ENCODE measurements at places on chromosomes 16 and 17. TPM values are rescaled to one million over a fixed set of nuclear protein-coding genes. Genes with fewer than 3 reads are reported as not detected.

RHBDF1 gene
- total RNA-seq = 61.7 TPM

OR1E2 gene
- total RNA-seq = not detected

UTS2R gene
- total RNA-seq = not detected

HSD17B1 gene
- total RNA-seq = 2.3 TPM

KRTAP4-8 gene
- total RNA-seq = not detected

MT1M gene
- 3.8 TPM for total RNA-seq

MYH1 gene
- total RNA-seq = 0.11 TPM

- DNase-seq = no peak
These were observed 5.3 kb downstream of the CA7 start for GRCh38 chr16:66849549-66849948.

DNA sequence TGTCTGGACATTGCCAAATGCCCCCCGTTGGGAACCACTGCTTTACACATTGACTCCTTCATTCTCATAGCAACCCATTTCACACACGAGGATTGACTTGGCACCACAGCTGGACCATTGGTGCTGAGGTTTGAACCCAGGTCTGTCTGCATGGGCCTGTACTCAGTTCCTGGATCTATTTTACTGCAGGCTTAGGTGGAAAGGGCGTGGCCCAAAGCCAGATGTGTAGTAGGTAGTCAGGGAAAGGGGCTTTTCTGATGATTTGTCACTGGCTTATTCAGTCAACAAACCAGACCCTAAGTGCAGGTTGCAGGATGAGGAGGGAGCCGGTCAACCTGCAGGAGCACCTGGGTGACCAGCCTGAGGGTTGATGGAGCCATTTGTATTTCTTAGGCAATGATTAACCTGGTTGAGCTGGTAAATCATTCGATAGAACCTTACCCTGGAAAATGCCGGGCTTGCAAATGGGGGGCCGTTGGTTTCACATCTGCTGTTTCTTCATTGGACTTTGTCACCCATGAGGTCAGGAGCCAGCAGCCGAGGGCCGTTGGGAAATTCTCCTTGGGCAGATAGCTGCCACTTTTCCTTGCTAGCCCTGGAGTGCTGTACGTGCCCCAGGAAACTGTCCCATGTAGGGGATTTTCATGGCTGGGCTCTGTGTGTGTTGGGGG, 104.4 kb downstream of the CMIP start:
- no peak for DNase-seq

- DNase-seq = peak; percentile 3
These were observed 997.6 kb upstream of the RBFOX1 start for GRCh38 chr16:6335072-6335471.

DNA sequence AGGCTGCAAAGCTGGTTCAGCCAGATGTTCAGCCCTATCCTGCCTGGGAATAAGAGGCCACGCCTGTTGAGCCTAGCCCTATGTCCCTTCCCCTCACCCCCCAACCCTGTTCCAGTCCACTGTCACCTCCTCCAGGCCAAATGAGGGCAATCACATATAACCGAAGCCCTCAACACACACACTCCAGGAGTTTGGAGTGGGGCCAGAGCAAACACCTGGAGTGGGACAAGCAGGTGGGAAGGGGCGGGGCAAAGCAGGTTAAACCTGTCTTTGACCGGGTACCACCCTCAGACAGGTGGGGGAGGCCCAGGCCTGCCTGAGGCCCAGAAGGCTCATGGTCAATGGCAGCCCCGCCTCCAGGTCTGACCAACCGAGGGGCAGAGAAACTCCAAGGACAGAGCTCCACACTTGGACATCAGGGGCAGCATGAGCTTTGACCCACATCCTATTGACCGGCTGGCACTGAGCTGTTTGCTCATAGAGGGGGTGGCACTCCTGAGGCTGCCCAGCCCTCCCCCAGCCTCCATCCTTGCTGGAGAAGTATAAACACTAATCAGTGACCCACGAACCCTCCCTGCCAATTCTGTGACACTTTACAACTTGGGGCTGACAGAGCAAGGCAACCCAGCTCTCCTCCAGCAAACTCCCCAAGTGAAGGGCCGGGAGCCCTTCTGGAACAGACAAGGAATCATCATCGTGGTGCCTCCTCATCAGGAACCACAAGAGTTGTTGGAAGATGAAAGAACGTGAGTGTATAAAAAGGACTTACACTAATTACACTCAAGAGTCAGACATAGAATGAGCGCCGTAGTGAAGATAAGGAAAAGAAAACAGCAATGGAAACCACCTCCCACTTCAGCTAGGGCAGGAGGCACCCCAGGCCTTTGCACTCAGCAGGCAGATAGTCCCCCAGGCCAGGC, 1.5 kb downstream of the ESRP2 start:
- DNase-seq = no peak

DNA sequence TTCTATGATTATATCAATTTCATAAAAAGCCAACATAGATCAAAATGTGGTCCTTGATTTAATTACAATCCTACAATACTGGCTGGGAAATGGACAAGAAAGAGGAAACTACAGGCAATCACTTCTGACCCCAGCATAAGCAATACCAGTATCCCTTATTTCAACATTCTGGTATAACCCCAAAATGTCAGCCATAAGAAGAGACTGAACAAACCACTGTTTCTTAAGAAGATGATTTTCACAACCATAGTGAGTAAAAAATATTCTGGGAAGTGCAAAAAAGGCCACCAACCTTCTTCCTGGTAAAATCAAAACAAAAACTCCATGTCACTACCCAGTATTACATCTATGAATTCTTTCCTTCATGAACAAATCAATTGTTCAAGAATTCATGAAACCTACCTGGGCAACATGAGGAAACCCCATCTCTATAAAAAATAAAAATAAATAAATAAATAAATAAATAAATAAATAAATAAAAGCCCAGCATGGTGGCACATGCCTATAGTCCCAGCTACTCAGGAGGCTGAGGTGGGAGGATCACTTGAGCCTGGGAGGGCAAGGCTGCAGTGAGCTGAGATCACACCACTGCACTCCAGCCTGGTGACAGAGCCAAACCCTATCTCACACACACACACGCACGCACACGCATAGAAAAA, 7.5 kb downstream of the N4BP1 start:
- no peak for DNase-seq

DNA sequence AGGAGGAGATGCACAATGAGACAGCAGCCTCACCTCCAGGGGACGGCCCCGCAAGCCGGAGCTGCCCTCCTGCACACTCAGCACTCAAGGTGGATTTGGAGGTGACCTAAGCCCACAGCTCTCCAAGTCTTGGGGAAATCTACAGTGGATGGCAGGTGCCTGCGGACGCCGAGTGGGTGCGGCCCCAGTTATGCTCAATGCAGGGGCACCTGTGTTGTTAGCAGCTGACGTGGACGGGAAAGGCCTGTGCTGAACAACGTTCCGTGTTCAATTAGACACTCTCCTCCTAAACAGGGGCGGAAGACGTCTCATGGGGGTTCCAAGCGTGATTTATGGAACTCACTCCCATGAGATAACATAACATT, 22.0 kb upstream of the METRNL start:
- DNase-seq = no peak

DNA sequence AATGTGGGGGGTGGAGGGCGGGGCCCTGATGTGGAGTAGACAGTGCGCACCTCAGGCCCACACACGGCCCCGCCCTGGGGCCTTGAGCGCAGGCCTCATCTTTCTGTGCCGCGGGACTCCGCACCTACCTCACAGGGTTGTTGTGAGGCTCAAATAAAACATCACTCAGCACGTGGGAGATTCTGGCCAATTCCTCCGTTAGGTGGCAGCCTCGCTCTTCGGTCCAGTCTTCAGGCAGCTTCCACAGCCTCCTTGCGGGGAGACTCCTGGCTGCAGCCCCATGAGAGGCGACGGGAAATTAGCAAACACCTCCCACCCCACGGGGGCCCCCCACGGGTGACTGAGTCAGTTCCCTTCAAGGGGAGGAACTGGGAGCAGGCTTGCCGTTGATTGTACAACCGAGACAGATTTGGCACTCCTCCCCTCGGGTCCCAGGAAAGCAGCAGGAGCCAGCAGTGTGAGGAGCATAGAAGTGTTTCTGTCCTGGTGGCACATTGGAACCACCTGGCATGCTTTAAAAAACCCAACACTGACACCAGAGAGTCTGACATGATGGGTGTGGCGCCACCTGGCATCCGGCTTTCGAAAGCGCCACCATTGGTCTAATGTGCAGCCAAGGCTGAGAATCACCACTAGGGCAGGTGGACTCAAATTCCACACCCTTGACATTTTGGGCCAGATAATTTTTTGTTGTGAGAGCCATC, 7.6 kb downstream of the MRM1 start:
- DNase-seq = peak; percentile 49

- no peak for DNase-seq
These were observed 18.0 kb upstream of the GAS7 start for GRCh38 chr17:10216213-10216938.

- no peak for DNase-seq
These were observed 51.5 kb downstream of the NOL11 start for GRCh38 chr17:67769231-67769630.

DNA sequence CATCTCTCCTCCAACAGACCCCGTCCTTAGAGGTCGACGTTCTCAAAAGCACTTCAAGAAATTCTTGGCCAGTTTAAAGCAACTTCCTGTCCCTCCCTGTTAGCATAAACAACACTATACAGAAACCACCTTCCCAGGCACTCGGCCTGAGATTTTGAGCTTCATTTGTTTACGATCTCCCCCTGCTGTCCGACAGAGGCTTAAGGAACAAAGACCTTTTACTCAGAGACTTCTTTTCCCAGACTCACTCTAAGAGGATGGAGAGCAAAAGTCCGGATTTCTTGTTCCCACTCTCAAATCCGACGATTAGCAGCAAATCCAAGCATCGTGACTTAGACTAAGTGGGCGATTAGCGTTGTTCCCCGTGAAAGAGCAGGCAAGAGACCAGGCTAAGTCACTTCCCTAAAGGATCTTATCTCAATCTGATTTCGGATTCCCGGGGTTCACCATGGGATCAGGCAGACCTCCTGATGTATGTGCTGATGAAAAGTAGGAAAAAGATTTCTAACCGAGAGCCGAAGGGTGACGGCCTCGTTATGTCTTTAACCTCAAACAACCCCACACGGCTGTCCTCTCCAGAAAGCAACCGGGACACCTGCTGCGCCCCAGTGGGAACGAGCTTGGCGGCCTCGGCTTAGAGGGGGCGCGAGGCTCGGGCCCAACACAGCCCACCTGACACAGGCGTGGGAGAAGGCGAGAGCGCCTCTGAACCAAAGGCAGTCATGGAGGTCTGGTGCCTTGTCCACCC, 598 bp downstream of the INPP5K start:
- peak; percentile 92 for DNase-seq

- no peak for DNase-seq
These were observed 186.0 kb upstream of the PIRT start for GRCh38 chr17:11023639-11024479.

GRCh38 chr17:40937384-40937819, at the start of gene KRT23:
KRT23 (minus strand) TSS chr17:40937646; CDS start chr17:40936603, 1,043 bp downstream.
- DNase-seq = no peak

DNA sequence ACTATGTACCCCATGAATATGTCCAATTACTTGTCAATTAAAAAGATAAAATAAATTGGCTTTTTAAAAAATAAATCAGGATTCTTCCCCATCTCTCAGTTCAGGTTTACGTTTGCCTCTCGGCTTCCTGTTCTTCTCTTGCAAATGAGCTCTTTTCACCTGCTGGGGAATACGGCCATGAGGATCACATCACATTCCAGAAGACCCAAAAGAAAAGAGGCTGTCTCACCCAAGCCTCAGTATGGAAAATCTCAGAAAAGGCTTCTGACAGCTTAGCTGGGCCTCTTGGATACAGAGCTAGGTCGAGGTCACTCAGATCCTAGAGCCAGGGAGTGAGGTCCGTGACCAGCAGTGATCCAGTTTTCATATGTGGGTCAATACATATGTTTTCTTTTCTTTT, 171.2 kb upstream of the SDK2 start:
- DNase-seq = no peak

- no peak for DNase-seq
These were observed 123.5 kb upstream of the ZFHX3 start for GRCh38 chr16:73171380-73171779.

DNA sequence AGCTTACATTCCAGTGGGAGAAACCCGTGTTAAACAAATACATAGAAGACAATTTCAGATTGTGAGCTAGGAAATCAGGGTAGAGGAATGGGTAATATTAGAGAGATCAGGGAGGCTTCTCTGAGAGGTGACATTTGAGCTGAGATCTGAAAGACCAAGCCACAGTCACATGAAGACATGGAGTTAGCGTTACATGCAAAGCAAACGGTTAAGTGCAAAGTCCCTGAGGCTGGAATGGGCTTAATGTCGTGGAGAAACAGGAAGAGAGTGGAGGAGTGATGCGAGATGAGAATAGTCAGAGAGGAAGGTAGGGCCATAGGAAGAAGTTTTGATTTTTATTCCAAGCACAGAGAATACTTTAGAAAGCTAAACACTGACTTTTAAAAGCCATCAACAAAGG, 246.1 kb downstream of the IRX3 start:
- DNase-seq = no peak

GRCh38 chr16:50268352-50268751, 2.0 kb downstream of the ADCY7 start:
- DNase-seq = no peak

- peak; percentile 94 for DNase-seq
These were observed 72.0 kb downstream of the SOX9 start for GRCh38 chr17:72192800-72193192.

- peak; percentile 95 for DNase-seq
These were observed at the start of gene VAMP2 for GRCh38 chr17:8162233-8162996. VAMP2 (minus strand) TSS chr17:8162948; CDS start chr17:8162879, 69 bp downstream.

DNA sequence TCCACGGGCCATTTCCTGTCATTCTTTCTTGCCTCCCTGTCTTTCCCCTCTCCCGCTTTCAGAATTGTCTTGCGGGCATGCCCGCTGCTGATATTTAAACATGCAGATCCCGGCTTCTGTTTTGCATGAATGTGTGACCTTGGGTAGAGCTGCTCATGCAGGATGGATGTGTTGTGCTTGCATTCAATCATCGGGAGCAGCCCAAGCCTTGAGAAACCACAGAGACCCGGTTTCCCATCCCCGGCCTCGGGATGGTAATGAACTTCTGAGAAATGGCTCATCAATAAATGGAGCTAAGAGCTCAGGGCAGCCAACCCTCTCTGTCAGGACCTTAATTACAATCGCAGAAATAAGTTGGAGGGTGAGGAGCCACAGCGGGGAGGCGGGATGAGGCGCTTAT, 303.7 kb upstream of the TNRC6C start:
- DNase-seq = no peak

DNA sequence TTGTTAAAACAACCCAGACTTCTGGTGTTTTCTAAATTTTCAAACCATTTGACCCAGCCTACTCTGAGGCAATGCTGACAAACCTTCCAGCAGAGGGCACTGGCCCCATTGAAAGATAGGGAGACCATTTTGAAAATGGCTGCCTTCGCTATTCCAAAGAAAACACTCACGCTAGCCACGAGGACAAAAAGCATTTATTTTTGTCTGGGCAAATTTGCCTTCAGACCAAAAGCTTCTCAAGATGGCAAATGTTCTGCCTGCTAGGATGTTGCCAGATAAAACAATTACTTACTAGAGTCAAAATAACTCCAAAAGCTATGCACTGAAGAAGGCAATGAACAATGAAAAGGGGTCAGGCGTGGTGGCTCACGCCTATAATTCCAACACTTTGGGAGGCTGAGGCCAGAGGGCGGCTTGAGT, 296.7 kb upstream of the IRX5 start:
- peak; percentile 57 for DNase-seq
